ENCODE measurements at places on chromosomes 16 and 17.

- DNase-seq: no peak
Measured at GRCh38 chr17:66135219-66135618, 56.7 kb downstream of the CEP112 start.

DNA sequence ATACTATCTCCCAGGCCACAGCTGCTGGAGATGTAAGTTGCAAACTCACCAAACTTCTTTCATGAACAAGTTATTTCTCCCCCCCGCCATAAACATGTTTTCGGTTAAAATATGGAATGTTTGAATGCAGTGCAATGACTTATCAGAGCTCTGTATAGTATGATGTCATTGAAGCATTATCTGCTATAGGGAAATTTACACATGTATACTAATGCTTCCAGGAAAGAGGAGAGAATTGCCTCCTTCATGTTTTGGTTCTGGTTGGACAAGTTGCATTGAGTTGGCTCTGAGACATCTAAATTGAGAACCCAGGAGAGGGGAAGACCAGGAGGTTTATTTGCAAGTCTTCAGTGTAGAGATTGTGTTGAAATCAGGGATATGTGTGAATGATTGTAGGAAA, 20.8 kb downstream of the UQCRC2 start:
- no peak for DNase-seq

DNA sequence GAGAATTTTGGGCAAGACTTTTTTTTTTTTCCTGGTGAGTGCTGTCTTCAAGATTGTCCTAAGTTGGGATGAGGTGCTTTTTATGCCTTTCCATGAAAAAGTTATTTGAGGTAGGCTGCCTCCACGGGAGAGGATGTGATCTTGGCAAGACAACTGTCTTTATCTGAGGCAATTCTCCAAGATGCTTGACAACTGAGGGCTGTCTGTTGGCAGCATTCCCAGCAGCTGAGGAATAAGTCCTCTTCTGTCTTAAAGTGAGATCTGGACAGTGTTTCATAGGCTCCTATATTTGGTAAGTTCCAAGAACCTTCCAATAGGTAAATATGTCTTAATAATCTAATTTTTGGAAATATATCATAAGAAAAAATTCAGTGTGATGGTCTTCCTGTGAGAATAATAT, 662.0 kb downstream of the CDH11 start:
- no peak for DNase-seq

DNA sequence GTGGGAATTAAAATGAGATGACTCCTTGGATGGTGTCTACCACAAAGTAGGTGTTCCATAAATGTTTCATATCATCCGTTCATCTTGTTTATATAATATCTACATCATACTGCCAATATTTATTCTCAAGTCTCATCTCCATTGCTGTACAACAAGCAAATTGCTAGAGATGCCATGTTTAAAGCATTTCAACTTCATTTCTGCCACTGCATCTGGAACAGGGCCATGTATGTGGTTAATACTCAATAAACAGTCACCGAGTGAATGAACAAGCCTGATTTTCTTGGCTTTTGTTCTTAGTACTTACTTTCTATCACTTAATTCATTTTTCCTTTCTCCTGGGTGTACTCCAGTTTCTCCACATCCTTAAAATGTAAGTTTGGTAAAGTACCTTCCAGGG, 107.6 kb downstream of the KCNJ2 start:
- no peak for DNase-seq

DNA sequence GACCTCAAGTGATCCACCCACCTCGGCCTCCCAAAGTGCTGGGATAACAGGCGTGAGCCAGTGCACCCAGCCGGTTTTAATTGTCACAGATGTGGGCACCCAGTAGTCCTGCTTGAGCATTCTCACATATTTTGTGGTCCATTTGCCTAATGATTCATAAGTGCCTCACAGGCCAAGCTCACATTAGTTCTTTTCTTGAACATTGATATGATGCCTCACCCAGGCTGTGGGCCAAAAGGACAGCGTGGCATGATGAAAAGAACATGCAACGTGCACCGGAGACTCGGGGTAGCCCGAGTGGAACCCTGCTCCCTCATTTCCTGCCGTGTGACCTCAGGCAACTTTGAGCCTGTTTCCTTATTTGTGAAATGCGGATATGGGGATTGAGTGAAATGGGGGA, 181.9 kb downstream of the SNX29 start:
- DNase-seq: no peak

GRCh38 chr16:58389724-58390123, 2.5 kb upstream of the GINS3 start:
- no peak for DNase-seq

DNA sequence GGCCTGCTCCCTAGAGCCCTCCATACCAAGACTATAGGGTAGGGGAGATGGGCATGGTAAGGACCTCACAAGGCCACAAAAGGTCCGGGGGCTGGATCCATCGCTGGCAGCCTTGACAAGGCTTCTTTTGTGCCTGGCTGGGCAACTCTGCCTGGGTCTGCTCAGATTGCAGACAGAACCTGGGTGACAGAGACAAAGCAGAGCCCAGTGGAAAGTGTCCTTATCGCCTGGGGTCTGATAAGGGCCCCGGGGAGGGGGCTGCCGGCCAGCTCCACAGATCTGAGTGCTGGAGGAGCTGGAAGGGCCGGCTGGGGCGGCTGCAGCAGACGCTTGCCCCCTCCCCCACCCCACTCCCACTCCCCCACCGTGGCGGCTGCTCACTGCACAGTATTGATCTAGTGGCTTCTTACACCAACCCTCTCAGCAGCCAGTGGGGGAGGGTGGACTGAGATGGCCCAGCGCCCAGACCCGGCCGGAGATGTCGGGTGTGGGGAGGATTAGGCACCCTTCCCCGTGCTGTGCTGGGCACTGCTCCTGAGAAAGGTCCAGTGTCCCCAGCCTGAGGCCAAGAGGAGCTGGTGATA, 7.2 kb downstream of the MMP15 start:
- DNase-seq: no peak

DNA sequence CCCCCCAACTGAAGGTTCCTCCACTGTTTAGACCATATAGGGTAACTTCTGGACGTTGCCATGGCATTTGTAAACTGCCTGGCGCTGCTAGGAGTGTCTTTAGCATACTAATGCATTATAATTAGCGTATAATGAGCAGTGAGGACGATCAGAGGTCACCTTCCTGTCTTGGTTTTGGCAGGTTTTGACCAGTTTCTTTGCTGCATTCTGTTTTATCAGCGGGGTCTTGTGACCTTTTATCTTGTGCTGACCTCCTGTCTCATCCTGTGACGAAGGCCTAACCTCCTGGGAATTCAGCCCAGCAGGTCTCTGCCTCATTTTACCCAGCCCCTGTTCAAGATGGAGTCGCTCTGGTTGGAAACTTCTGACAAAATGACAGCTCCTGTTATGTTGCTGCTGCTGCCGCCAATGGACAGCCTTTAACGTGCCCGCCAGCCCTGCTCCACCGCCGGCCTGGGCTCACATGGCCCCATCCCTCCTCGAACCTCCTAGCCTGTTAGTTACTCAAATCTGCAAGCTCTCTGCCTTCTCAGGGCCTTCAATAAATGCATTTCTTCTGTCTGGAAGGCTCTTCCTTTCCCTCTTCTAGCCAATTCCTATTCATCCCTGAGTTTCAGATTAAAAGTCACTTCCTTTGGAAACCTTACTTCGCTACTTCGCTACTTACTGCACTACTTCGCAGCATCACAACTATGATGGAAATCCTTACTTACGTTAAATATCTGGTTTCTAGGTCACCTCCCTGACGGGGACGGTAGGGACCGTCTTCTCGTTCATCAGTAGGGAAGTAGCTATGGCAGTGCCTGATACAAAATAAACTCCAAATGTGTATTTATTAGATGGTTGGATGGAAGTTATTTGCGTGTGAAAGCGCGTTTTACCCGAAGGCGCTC, 640 bp upstream of the NAGLU start:
- no peak for DNase-seq

GRCh38 chr16:16018705-16019104, 69.3 kb downstream of the ABCC1 start:
- DNase-seq: no peak

DNA sequence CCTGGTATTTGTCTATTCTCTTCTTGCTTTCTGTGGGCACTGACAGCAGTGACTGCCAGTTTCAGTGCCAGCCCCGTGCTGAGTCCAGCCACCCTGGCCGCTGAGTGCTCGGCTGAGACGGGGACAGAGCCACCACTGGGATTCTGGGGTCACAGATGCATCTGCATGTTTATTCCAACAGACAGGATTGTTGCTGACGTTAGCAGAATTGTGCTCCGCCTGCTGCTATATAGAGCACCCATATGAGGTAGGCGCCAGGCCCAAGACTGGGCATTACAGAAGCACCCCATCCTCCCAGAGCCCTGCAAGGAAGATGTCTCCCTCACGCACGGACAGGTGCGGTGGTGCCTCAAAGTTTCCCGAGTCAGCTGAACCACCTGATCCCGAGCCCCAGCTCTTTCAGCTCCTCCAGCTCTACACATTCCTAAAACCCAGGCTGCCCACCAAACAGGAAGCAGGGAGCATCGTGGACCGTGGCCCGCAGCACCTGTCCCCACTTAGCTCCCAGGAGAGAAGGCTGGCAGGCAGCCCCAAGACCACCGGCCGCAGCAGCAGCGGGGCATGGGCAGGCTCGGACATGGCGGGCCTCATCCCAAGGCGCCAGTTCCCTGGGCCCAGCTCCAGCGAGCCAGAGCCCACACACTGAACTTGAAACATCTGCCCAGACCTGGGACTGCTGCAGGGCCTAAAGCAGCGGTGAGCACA, 44.9 kb upstream of the RASD1 start:
- no peak for DNase-seq

DNA sequence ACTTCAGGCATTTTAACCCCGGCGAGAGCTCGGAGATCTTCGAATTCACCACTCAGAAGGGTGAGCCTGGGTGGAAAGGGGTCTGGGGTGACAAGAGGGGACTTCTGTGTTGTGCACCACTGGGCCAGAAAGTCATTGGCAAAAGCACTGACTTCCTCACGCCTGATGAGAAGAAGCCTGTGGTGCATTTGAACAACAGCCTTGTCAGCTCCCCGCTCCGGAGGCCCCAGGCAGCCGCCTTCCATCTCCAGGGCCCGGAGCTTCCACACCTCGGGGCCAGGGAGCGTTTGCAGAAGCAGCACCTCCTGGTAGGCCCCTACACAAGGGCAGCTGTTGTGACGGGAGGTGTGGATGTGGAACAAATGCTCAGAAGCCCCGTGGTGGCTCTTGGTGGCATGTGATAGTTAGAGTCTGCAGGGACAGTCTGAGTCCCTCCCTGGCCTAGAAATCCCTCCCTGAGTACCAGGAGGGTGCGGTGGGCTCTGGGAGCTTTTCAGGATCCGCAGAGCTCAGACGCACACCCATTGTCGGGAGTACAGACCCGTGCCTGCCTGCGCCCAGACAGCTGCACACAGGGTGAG, 9.7 kb downstream of the CACNG1 start:
- peak; percentile 74 for DNase-seq

DNA sequence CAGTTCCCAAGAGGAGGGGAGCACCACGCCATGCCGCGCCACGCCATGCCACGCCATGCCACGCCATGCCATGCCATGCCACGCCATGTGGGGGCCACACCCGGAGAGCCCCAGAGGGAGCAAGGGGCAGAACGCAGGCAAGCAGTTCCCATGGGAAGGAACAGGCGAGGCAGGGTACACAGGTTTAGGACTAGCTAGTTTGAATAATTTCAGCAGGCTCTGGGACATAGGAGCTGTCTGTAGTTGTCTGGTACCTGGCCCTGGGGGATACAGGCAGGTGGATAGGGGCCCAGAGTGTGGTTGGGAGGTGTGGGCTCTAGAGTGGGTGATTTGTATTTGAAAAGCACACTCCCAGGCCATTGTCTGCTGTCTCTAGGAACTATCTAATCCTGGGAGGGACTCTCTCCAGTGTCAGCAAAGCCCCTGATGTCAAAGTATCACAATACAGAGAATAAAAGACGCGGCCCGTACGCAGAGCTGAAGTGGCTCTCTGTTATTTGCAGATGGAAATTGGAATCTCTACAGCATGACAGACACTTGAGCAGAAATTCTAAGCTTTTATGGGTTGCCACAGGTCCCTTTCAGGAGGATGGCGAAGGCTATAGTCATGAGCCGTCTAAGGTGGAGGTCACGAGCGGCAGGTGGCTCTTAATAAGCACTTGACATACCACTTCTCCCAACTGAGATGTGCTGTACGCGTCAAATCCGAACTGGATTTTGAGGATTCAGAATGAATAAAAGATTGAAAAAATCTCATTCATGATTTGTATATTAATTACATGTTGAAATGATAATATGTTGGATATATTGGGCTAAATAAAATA, 220.8 kb upstream of the TNRC6C start:
- peak; percentile 70 for DNase-seq

GRCh38 chr17:8872036-8872704, 4.7 kb upstream of the PIK3R6 start:
- DNase-seq: no peak

GRCh38 chr17:76909971-76910760, 42.0 kb downstream of the MGAT5B start:
- no peak for DNase-seq

DNA sequence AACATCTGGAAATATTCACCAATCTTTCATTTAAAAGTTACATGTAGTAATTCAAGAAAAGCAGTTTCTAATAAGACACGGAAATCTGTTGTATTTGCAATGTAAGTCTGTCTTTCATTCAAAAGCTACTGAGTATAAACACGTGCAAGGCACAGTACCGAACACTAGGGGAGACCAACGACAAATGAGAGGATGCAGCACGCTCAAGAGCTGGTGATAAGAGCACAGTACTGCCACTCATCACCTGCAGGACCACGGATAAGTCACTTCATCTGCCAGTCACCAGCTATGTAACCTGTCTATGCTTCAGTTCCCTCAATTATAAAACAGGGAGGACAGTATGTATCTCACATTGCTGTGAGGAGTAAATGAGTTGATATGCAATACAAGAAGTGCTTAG, 67.1 kb downstream of the CLEC18A start:
- no peak for DNase-seq

DNA sequence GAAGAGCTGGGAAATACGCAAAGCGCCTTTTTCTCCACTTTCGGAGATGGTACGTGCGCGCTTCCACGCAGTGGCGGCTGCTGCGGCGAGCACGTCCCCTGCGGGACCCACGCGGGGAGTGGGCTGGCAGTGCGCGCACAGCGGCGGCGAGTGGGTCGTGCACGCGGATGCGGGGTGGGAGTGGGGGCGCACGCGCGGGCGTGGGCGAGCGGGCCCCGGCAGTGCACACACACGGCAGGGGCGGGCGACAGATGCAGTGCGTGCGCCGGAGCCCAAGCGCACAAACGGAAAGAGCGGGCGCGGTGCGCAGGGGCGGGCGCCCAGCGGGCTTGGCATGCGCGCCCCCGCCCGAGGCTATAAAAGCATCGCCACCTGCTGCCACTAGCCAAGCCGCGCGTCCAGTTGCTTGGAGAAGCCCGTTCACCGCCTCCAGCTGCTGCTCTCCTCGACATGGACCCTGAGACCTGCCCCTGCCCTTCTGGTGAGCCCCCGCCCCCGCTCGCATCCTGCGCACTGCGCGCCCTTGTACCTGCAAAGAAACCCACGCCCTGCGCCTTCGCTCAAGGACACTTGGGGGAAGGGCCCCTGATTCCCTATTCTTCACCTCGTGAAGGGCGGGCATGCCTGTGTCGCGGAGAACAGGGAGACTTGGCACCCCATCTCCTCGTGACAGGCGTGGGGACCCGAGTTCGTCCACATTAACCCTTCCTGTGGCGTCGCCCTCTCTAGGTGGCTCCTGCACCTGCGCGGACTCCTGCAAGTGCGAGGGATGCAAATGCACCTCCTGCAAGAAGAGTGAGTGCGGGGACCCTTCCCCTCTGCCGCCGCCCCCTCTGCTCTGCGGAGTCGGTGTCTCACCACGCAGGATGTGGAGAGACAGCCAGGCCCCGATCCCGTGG, at the start of gene MT3:
Gene MT3, plus strand, starts transcription at position 388 of the 899 bp plus-strand sequence. Its CDS starts 63 bp downstream, at position 451.
- no peak for DNase-seq

GRCh38 chr17:34314279-34314678, 5.0 kb upstream of the CCL8 start:
- DNase-seq: peak; percentile 81

Data from vagina (tissue), 2 donors.